NCI-H526 (cell line): ENCODE measurements at places on chromosomes 3 and 15.
A peak's percentile ranks its signal among the peaks of the same experiment; 100 is the strongest.

DNA sequence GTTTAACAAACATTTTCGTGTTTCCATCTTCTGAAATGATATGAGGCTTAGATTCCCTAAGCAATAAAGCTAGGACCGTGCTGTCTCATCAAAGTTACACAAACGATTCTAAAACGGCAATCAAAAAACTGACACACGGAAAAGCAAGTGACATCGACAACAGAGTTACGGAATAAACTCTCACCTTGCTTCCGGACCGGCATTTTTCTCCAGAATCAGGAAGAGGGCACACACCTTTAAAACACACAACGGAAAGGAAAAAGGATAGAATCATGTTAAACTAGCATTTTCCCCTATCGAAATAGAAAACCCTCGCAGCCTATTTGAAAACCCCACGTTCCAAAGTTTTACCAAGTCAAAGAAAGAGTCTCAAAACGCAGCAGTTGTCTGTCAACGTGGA is 1.4 kb downstream of the DLG1 start:
- DNase-seq = peak; percentile 38

GRCh38 chr15:51281368-51281967 is 56.9 kb downstream of the CYP19A1 start:
- peak; percentile 59 for DNase-seq

DNA sequence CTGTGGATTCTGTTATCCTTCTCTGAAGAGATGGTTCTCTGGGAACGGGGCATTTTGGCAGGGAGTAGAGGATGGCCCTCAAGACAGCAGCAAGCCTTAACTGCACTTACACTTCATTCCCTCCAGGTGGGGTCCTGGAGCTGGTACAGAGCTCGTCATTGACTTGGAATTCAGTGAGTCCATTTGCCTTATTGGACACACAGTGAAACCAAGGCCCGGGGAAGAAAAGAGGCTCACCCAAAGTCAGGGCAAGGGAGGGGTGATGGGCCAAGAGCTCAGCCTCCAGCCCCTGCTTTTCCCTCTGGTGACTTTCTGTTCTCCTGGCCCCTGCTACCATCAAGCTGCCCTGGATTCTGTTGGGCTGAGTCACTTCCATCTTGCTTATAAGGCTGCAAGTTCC is 125.6 kb downstream of the ETFA start:
- peak; percentile 20 for DNase-seq

DNA sequence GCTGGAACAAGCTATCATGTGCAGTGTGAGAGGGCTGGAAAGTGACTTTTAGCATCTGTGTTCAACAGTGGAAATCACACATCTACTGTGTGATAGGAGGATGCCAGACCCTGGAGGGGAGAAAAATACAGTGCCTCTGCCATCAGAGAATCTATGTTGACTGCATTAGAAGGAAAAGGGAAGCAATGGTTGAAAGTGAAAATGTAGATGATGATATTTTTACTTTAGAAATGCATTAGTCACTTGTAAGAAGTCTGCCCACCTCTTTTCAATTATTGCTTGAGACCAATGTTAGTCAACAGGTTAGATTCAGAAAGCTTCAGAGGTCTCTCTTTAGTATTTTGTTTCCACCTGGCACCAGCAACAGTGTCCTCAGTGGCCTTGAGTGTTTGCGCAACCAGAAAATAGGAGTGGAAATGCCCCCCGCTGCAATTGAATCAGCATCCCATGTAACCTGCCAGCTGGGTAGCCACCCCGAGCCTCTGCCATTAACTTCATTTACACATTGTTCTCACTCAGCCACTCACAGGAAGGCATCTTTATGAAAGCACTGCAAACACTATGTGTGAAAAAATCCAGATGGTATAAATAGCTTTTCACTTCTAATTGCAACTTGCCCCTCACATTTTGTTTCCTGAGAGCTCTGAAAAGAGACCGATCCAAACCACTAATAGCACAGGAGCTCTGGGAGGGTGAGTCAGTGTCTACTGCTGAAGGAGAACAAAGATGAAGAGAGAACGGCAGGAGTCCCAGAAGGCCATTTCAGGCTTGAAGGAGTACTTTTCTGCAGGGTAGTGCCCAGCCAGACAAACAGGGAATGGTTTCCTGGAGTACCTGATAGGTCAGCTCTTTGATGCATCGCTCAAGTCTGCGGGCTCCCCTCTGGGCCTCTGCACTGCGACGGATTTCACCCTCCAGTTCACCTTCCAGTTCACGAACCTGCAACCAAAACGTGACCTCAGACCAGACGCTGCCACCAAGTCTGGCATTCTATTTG is 92.1 kb downstream of the HHLA2 start:
- DNase-seq = no peak

- DNase-seq = no peak
Observed at GRCh38 chr3:142481196-142481595, 33.4 kb upstream of the XRN1 start.

DNA sequence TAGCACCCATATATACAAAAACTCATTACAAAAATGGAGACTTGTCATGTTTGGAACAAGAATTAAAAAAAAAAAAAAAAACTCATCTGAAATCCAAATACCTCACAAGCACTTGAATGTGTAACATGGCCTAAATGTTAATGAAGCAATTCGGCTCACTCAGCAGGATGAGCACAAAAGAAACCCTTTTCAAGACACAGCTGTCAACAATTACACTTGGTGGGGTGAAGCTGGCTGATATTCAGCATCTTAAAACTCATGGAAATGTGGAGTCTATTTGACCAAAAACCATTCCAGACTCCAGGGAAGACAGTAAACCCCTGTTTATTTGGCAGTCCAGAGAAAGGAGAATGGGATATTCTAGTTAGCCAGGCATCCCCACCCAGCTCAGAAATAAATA is 205.4 kb upstream of the TSC22D2 start:
- DNase-seq = no peak

GRCh38 chr3:29312395-29312794 is 31.5 kb downstream of the RBMS3 start:
- DNase-seq = no peak

DNA sequence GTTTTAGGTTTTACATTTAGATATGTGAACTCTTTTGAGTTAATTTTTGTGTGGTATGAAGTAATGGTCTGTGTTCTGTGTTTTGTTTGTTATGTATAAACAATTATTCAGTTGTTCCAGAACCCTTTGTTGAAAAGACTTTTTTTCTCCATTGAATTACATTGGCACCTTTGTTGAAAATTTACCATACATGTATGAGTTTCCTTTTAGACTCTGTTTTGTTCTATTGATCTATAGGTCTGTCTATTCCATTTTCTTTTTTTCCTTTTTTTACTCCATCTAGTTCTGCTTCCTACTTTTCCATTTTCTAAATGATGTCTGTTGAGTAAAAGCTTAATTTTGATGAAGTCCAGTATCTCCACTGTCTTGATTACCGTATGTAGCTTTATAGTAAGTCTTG is 31.4 kb downstream of the ARIH2 start:
- DNase-seq = no peak

- DNase-seq = no peak
Observed at GRCh38 chr3:171962137-171962720, 77.1 kb upstream of the FNDC3B start.

GRCh38 chr15:68679161-68679560 is 100.4 kb downstream of the CORO2B start:
- DNase-seq = no peak

DNA sequence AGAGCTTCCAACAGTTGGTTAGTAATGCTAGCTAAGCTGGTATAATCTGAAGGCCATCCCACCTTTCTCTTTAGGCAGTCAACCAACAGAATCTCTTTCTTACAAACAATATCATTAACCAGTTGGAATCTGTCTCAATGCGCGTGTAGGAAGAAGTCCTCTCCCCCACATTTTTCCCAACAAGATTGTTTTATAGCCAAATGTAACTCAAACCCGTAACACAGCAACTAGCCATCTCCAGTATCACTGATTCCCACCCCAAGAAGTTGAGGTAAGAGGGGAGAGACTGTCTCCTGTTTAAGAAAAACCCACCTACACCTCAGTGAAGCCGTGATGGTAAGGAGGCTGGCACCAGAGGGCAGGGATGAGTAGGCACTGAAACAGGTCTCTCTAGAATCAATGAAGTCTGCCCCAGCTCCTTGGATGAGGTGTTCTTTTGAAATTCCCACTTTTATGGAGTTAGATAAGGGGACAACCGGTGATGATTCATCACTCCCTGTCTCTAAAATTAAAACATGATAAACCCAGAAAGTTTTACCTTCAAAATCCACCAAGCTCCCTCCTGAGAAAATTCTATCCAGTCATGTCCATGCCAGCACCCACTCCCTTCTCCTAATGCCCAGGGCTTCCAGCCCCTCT is 30.9 kb downstream of the CDC25A start:
- no peak for DNase-seq

DNA sequence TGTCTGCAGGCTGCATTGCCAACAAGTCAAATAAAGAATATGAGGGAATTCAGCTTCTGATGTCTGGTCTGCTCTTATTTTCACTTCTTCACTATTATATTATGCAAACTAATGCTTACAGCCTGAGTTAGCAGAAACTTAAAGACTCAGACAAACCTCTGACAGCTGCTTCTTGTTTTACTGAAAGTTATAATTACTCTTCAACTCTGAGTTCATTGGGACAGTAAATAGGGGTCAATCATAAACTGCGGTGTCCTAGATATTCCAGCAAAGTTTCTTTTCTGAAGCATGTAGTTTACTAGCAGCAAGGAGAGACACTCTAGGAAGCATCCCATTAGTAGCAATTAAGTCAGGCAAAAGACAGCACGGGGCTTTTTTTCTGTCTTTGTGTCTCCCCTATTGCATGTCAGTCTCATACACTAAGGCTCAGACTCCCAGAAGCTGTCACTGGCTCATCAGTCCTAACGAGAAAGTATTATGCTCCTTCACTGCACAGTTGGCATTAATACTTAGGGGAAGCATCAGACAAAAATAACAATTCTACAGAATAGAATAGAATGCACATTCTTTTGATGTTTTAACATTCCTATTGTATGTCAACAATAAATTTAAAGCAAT is 1060.8 kb downstream of the ROBO1 start:
- DNase-seq = no peak

- DNase-seq = no peak
Observed at GRCh38 chr3:80018375-80018774, 250.6 kb upstream of the ROBO1 start.

GRCh38 chr3:116444819-116445310 is 422 bp downstream of the LSAMP start:
- DNase-seq = peak; percentile 65

GRCh38 chr15:80834906-80835305 is 55.7 kb downstream of the CEMIP start:
- DNase-seq = no peak

- no peak for DNase-seq
Observed at GRCh38 chr3:175029828-175030227, 170.7 kb downstream of the NAALADL2 start.

GRCh38 chr3:65806600-65806999 is 232.1 kb downstream of the MAGI1 start:
- no peak for DNase-seq

GRCh38 chr3:129038121-129038855 is 22.3 kb upstream of the GP9 start:
- no peak for DNase-seq

DNA sequence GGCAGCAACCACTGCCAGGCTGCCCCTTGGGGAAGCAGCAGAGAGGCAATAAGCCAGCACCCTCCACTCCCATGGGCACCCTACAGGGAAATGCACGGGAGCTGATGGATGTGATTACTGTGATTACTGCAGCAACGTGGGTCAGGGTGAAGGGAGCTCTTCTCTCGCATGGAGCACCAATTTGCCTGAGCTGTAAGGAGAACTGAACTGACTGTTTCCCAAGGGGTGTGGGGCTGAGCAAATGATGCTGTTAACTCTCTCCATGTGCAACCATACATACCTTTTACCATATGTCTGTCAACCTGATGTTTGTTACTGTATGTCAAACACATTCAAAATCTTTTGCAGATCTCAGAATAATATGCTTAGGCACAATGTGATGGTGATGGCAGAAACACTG is 680.6 kb downstream of the SQOR start:
- DNase-seq = no peak

GRCh38 chr3:10708216-10708893 is 107.7 kb upstream of the SLC6A11 start:
- DNase-seq = peak; percentile 25

- no peak for DNase-seq
Observed at GRCh38 chr3:42582474-42583070, 805 bp upstream of the SEC22C start.

- no peak for DNase-seq
Observed at GRCh38 chr3:115071601-115072000, 75.5 kb downstream of the ZBTB20 start.

GRCh38 chr15:78329625-78330024 is 10.5 kb upstream of the CRABP1 start:
- DNase-seq = no peak

- no peak for DNase-seq
Observed at GRCh38 chr3:198093112-198093679, 133.2 kb downstream of the LMLN start.

GRCh38 chr3:187636528-187636927 is 33.7 kb downstream of the SST start:
- DNase-seq = no peak

- DNase-seq = no peak
Observed at GRCh38 chr3:187750513-187751123, 5.3 kb upstream of the BCL6 start.

- no peak for DNase-seq
Observed at GRCh38 chr3:54376142-54376807, 253.9 kb downstream of the CACNA2D3 start.

DNA sequence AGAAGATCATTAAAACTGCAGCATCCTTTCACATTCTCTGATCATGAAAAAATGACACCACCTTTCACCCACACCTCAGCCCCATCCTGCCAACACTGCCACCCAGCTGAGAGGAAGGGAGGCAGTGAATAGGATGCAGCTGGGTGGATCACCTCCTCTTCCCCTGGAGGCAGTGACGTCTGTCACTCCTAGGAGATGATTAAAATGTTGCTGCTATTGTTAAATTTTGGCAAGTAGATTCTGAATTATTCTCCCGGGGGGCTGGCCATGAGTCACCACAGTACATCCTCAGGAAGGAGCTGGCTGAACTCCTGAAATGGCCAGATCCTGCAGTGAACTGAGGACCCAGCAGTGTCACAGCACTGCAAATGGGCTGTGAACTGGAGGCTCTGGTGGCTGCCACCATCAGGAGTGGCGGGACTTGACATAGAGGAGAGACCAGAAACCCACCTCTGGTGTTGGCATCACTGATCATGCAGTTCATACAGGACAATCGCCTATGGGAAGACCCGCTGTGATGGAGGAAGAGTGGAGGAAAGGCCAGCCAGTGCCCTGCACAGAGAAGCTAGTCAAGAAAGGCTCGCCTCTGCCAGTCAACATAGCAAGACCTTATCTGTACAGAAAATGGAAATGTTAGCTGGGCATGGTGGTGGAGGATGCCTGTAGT is 199.1 kb downstream of the FAM43A start:
- no peak for DNase-seq

DNA sequence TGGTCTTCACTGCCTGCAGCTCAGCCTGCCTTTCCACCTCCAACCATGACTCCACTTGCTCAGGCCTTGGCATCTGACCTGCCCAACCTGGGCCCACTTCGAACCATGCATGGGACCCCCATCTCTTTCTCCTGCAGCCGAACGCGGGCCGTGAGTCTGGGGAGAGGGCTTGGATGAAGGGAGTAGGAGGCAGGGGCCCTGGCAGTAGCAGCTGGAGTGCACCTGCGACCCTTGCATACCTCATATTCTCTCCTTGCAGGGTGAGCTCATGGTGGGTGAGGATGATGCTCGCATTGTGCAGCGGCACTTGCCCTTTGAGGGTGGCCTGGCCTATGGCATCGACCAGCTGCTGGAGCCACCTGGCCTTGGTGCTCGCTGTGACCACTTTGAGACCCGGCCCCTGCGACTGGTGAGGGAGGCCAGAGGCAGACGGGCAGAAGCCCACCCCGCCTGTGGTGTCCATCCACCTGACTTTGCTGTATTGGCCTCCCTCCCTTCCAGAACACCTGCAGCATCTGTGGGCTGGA is 13.5 kb downstream of the NT5DC2 start:
- no peak for DNase-seq
